ENCODE measurements at places on chromosomes 6 and 20.

- DNase-seq = no peak
Observed at GRCh38 chr20:25706793-25707192, 10.1 kb upstream of the ZNF337 start.

- no peak for DNase-seq
Observed at GRCh38 chr6:32890831-32891230, 36.8 kb downstream of the PSMB9 start.

- DNase-seq = no peak
Observed at GRCh38 chr20:11849976-11850670, 67.6 kb upstream of the BTBD3 start.

- no peak for DNase-seq
Observed at GRCh38 chr6:36350681-36351571, 14.2 kb upstream of the BNIP5 start.

- DNase-seq = no peak
Observed at GRCh38 chr6:32818867-32819266, 2.1 kb upstream of the HLA-DOB start.

- DNase-seq = no peak
Observed at GRCh38 chr6:41122373-41122772, 31.8 kb downstream of the TREML1 start.

DNA sequence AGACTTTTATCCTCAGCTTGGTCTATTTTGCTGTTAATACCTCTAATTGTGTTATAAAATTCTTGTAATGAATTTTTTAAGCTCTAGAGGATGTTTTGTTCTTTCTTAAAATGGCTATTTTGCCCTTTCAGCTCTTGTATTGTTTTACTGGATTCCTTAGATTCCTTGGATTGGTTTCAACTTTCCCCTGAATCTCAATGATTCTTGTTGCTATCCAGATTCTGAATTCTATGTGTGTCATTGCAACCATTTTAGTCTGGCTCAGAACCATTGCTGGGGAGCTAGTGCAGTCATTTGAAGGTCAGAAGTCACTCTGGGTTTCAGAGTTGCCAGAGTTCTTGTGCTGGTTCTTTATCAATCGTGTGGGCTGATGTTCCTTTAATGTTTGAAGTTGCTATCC is 37.1 kb downstream of the OTOR start:
- DNase-seq = no peak

DNA sequence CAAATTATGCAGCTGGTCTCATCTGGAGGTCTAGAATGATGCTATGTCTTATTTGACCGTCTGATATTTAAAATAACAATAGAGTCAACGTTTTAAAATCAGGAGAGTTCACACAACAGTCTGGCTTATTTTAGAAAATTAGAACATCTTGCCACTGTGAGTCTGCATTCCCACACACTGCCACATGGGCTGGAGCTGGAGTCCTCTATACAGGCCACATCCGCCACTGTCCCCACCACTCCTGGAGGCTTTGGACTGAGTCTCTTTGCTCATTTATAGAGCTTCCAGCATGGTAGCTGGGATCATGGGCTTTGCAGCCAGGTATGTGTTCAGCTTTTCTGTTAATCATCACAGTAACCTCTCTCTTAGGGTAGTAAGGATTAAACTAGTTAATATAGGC is 68.8 kb upstream of the ZNFX1 start:
- DNase-seq = no peak

DNA sequence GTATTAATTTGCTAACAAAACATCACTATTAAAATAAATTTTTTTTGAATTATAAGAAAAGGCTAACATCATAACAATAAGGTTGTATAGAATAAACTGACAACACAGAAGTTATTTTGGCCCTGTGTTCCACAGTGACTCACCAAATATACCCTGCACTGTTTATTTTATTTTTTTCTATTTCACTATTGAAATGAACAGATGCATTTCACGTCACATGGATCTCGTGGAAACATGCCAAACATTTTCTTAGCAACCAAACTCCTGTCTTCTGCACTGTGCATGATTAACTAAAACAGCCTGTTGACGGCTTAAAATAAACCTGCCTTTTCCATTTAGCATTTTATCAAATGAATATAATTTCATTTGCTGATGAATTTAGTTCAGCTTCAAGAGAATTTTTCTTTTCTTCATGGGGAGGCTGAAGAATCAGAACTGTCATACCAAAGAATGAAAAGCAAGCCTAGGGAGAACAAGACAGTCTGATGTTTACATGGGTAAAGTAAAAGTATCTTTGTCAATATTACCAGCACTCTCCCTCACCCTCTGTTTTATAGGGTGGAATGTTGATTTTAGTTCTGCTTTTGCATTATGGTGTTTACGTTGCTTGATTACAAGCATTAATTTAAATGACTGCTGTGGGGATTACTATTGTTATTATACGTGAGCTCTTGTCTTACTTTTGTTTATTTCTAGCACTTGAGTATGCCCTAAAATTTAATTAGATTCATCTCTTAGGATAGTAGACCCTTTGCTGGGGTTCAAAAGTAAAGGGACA is 115.3 kb downstream of the LCA5 start:
- peak; percentile 78 for DNase-seq

- DNase-seq = no peak
Observed at GRCh38 chr20:51627586-51627985, 85.1 kb upstream of the NFATC2 start.

DNA sequence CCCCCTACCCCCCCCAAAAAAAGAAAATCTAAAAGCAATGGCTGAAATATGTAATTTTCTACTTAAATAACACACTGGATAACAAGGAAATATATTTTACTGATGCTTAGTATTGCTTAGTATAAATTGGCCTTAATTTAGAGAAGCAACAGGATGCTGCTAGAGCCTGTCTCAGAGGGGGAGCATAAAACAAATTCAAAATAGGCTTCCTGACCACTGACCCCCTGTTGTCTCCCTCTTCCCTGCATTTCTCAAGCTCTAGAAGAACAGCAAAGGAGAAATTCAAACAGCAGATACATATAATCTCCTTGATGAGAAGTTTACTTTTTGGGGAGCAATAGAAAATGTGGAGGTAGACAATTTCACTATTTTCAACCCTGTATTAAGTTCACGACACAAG is 631.1 kb upstream of the GJE1 start:
- no peak for DNase-seq

DNA sequence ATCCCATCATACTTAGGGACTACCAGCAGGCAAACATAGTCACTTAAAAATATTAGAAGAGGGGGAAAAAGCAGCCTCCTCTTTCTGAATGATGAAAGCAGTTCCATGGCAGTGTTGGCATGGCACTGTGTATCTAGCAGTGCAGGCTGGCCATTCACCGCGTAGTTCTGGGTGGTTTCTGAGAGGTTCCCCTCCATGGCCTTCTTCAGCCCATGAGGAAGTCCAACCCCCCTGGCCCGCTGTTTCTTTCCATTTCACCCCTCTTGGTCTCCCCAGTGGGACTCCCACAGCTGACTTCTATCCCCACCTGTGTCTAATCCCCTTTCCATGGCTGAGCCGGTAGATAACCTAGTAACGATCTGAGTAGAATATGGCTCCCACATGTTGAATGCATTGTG is 17.0 kb downstream of the PPARD start:
- DNase-seq = no peak

DNA sequence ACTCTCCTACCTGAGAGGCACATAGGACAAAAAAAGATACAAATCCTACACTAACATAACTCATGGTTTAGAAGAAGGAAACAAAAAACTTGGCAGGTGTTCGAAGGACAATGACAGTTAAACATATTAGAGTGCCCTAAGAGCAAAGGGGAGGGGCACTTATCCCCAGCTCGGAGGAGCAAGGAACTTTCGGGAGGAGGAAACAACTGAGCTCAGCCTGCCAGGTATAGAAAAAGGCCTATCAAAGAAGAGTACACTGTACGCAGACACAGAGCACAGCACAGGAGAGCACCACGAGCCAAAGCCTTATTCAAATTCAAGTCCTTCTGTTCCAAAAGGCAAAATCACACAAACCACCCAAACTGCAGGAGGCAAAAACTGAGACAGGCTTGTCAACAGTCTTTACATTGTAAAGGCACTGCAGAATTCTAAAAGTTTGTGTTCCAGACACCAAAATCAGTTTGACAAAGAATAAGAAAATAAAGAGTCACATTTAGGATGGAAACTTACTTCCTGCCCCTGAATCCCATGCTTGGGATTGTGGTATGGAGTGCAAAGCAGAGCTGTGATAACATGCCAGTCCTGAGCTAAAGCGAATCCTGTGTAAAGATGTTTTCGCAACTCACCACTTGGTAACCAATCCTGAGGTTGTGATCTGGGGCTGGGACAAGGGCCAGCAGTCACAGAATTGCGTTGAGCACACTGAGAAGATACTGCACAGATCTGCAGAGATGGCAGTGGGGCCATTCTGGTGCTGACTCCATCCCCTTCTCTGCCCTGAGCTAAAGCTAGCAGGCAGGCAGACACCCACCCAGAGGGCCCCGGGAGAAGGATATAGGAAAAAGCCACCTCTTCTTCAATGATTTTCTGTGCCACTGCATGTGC is 108.6 kb downstream of the CHD6 start:
- DNase-seq = no peak

- DNase-seq = no peak
Observed at GRCh38 chr20:45552456-45552855, 5.3 kb upstream of the EPPIN start.

- DNase-seq = no peak
Observed at GRCh38 chr6:5846889-5847288, 159.8 kb downstream of the NRN1 start.

- no peak for DNase-seq
Observed at GRCh38 chr20:44407402-44408184, 52.1 kb downstream of the HNF4A start.

- DNase-seq = no peak
Observed at GRCh38 chr20:50220894-50221365, 30.3 kb downstream of the CEBPB start.

GRCh38 chr6:138087593-138088325 is 19.5 kb downstream of the PERP start:
- no peak for DNase-seq

GRCh38 chr20:63148696-63149095 is 67.2 kb downstream of the YTHDF1 start:
- no peak for DNase-seq

DNA sequence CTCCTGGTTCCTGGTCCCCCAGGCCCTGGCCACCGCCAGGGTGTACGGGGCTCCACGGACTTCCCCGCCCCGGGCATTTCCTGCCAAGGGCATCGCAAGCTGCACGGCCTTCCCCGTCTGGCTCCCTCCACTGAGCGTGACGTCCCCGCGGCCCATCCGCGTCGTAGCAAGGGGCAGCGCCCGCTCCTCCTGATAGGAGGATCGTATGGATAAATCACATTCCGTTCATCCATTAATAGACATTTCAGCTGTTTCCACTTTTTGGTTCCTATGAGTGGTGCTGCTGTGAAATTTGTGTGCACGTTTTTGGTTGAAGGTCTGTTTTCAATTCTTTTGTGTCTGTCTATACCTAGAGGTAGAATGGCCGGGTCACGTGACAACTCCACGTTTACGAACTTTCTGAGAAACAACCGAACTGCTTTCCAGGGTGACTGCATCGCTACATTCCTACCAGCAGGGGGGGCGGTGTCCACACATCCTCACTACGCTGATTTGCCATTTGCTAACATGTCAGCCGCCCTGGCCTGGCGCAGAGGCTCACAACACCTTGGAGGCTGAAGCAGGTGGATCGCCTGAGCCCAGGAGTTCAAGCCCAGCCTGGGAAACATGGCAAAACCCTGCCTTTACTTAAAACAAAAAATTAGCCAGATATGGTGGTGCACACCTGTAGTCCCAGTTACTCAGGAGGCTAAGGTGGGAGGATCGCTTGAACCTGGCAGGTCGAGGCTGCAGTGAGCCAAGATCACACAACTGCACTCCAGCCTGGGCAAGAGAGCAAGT is 37.7 kb downstream of the KCNQ2 start:
- DNase-seq = peak; percentile 21

DNA sequence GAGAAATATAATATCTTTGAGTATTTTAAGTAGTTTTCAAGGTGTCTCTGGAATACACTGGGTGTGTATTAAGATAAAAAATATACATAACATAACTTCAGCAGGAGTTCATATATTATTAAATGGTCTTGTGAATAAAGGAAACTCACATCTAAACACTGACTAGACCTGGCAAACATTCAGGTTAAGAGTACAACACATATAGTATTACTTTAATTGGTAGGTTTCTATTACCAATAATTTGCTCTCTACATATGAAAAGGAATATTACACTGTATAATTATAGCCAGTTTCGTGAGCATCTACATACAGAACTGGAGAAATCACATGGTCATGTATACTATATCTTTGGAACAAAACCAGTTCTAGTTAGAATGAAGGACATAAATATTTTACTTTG is 8.7 kb downstream of the NCOA5 start:
- no peak for DNase-seq

- DNase-seq = no peak
Observed at GRCh38 chr6:149050160-149050559, 267.4 kb upstream of the TAB2 start.

DNA sequence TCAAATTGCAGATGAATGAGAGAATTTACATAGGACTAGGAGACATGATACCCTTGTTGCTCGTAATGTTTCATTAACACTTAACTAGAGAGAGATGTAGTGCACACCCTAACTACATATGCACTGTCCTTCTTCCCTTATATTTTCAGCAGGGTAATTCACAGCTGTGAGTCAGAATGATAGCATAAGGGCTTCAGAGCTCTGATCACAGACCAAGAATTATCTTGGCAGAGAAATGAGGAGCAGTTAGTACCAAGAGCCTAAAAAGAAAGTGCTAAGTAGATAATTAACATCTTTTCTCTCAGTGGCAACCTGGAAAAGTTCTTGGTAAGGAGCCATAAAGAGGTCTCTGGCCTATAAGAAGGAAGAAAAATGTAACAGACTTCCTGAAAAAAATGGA is 35.8 kb downstream of the GRIK2 start:
- no peak for DNase-seq

GRCh38 chr20:31590717-31591225 is 14.3 kb upstream of the ID1 start:
- DNase-seq = no peak

- no peak for DNase-seq
Observed at GRCh38 chr20:52818491-52818890, 153.7 kb upstream of the TSHZ2 start.

- DNase-seq = no peak
Observed at GRCh38 chr6:141024526-141024925, 1108.2 kb upstream of the GJE1 start.

- no peak for DNase-seq
Observed at GRCh38 chr6:20252311-20252710, 40.0 kb upstream of the MBOAT1 start.

- DNase-seq = no peak
Observed at GRCh38 chr20:50350510-50351249, 159.5 kb upstream of the PTPN1 start.

DNA sequence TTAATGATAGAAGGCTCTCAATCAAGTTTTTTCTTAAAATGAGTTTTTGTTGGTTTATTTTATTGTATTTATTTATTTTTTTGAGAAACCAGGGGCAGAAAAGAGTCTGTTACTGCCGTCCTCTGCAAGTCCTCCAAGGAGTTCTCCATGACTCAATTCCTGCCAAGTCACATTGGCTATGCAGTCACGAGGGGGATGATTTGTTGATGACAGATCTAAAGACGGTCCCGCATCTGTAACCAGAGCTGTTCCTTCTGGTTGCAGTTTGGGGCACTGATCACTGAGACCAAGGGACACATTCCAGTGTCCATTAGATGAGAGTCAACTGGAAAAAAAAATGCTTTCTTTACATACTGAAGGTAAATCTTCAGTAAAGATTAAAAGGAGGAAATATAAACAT is 13.9 kb upstream of the TSHZ2 start:
- DNase-seq = no peak

GRCh38 chr6:149484733-149485700 is at the start of gene ZC3H12D:
TSS of gene ZC3H12D (minus strand) at chr6:149485014. CDS start at chr6:149474543, 10,471 bp downstream.
- DNase-seq = no peak
